Astrocyte of the hippocampus (primary cell): ENCODE measurements at places on chromosomes 11 and 22.
A peak's percentile ranks its signal among the peaks of the same experiment; 100 is the strongest.

GRCh38 chr11:32029721-32030120 is 61.2 kb upstream of the RCN1 start:
- DNase-seq, result no peak

DNA sequence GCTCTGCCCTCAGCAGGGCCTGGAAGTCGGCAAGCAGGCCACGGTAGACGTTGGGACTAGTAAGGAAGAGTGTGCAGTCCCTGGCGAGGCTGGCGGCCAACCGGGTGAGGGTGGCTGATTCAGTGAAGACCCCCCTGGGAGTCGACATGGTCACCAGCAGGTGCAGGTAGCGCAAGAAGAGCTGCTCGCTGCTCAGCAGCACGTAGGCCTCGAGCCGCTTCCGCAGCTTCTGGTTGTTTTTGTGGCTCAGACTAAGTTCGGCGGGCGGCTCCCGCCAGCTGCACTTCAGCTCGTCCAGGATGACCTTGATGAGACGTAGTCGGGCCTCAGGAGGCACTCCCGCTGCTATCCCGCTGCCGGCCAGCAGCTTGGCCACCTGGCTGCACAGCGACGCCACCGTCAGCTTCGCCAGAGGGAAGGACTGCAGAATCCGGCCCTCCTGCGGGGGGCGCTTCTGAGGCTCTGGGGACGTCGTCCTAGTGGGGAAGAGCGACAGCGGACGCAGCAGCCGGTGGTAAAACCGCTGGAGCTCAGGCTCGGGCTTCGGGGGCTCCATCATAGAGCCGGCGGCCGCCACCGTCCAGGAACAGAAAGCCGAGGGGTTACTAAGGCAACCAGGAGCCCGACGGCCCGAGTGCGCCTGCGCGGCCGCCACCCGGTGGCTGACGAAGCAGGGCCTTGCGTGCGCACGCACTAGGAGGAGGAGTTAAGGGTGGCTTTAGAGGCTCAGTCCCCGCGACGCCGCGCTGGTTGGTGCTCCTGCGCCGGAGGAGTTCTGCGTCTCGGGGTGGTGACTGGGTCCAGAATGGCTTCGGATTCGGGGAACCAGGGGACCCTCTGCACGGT is at the start of the genes CCDC87 and CCS:
CCDC87 (minus strand) TSS at position 607 of the 846 bp plus-strand sequence; CDS start at position 559, 48 bp downstream.
CCS (plus strand) TSS at position 729 of the 846 bp plus-strand sequence; CDS start at position 806, 77 bp downstream.
- peak; percentile 98 for DNase-seq

DNA sequence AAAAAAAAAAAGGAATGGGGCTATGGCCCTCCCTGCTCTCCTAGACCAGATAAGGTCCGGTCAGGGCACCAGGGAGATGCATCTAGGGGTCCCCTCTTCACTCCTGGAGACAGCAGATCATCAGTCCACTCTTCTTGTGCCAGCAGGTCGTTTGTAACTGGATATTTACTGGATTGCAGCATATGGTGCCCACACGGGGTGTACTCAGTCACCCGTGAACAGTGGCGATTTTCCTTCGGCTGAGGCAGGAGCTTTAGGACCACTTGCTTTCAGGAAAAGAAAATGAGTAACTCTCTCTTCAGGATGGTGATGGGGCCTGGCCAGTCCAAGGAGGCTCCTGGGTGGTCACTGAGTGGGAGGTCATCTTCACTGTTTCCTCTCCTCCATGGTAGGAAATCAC is 38.3 kb upstream of the RAB1B start:
- DNase-seq, result no peak

- no peak for DNase-seq
These were observed 37.1 kb upstream of the HMGXB4 start for GRCh38 chr22:35220221-35220620.

GRCh38 chr11:117626576-117626975 is 170.4 kb downstream of the DSCAML1 start:
- no peak for DNase-seq

DNA sequence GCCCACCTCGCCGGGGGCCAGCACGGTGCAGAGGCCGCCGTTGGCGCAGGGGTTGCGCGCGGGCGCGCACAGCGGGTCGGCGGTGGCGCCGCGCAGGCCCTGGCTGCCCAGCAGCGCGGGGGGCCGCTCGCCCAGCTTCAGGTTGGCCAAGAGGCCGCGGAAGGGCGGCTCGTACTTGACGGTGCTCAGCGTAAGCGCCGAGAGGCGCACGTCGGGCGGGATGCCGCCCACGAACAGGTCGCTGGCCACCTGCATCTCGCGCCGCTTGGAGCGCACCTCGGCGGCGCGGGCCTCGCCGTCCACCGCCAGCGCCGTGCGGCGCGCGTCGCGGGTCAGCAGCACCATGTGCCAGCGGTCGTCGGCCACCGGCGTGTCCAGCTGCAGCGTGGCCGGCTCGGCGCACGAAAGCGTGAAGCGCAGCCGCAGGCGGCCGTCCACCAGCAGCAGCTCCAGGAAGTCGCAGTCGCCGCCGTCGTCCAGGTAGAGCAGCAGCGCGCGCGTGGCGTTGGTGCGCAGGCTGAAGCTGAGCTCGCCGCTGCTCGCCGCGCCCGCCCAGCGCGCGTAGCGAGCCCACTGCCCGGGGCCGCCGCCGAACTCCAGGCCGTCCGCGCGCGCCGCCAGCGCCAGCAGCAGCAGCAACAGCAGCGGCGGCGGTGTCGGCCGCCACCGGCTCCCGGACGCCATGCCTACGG is 9.8 kb downstream of the NRXN2 start:
- peak; percentile 82 for DNase-seq

GRCh38 chr22:25551396-25551795 is 13.1 kb upstream of the GRK3 start:
- peak; percentile 66 for DNase-seq
